CD4-positive, alpha-beta T cell treated with Interleukin-21 for 1 hour (primary cell): ENCODE measurements at places on chromosomes 7 and 10.
A peak's percentile ranks its signal among the peaks of the same experiment; 100 is the strongest.

DNA sequence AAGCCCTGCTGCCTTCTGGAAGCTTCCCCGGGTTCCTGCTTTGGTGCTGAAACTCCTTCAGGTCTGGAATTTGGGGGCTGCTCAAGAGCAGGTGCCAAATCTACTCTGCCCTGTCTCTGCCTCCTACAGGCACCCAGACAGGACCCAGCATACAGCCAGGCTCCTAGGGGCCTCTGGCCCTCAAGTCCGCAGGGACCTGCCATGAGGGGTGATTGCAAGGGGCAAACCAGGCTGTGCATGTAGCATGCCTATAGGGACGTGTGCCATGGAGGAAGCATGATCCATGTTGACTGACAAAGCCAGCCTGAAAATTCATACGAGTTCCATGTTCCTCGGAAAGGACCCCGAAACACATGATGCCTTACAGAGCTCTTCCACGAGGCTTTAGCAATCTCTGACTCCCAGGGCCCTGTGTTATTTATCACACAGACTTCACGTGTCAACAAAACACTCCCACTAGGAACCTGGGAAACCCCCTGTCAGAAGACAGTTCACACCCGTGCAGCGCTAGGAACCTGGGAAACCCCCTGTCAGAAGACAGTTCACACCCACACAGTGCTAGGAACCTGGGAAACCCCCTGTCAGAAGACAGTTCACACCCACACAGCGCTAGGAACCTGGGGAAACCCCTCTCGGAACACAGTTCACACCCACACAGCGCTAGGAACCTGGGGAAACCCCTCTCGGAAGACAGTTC lies 75.3 kb upstream of the DNAAF5 start:
- DNase-seq = peak; percentile 66

DNA sequence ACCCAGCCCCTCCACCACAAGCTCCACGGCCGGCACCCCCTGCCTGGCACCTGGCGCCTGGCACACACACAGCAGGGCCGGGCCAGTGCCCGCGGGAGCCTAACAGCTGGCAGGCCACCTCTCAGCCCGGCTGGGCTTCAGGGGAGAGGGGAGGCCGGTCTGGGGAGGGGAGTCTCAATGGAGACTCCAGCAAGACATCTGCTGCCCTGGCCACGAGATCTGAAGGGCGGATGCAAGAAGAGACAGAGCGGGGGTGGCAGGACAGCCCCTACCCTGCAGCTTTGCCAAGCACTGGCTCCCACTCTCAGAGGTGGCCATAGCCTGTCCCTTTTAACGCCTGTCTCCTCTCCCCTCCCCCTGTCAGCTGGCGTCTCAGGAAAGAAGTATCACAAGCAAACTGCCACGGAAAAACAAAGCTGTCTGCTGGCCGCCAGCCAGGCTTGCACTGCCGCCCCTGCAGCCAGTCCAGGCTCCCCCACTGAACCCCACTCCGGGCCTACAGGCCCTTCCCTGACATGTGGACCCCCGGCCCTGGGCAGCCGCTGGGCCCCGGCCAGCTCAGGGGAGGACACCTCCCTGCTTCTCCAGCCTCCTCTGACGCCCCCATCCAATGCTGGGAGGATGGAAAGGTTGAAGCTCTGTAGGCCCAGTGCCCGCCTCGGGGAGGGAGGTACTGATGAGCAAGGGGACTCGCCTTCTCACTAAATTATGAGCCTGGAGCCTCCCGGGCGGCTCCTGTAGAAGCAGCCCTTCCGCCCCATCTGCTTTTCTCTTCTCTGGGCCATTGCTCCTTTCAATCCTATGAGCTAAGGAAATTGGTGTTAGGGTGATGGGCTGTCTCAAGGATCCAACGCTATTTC lies 178.4 kb downstream of the ARHGAP12 start:
- no peak for DNase-seq

- DNase-seq = no peak
Observed at GRCh38 chr10:133293810-133294119, 14.9 kb downstream of the TUBGCP2 start.

DNA sequence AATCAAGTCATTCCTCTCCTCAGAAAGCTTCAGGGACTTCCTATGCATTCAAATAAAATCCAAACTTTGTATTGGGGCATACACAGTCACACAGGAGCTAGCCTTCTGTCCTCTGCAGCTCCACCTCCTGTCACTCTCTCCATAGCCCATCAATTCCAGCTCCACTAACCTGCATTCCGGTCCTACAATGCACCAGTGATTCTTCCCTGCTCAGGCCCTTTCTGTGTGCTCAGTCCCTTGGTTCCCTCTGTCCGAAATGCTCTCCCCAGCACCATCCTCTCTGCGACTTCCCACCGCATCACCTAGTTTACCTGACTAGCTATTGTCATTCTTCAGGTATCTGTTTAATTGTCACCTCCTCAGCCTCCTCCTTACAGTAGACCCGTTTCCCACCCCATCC lies 26.4 kb upstream of the YAE1 start:
- DNase-seq = no peak

GRCh38 chr10:31058795-31059703 lies 27.4 kb upstream of the ZNF438 start:
- no peak for DNase-seq

- no peak for DNase-seq
Observed at GRCh38 chr7:157693521-157694375, 356.9 kb downstream of the DNAJB6 start.
